NK-92 treated with Interleukin-12 subunit alpha and Interleukin-12 subunit beta, amount 100 ng/mL, for 24 hours (cell line): ENCODE measurements at places on chromosomes 2 and 18.

GRCh38 chr2:235910067-235910466 lies 258.1 kb downstream of the GBX2 start:
- DNase-seq: no peak

DNA sequence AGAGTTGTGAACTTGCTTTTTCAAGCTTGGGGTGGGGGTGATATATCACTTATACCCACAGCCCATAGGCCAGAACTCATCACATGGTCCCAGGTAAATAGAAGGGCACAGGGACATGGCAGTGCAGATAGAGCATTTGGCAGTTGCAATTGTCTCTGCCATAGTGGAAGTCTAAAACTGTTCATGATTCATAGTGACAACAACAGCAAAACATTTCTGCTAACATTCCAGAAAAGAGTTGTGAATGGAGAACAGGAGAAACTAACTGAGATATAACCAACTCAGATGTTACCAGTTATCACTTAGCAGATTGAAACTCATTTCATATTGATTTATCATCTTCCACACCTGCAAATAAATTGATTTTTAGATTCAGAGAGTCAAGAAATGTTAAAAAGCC lies 278.6 kb upstream of the KYNU start:
- DNase-seq: no peak

- DNase-seq: no peak
Measured at GRCh38 chr2:190121971-190122370, 59.4 kb upstream of the MSTN start.

- no peak for DNase-seq
Measured at GRCh38 chr2:127680706-127681287, 5.5 kb upstream of the LIMS2 start.

- DNase-seq: no peak
Measured at GRCh38 chr2:74860521-74860920, 26.6 kb downstream of the HK2 start.

DNA sequence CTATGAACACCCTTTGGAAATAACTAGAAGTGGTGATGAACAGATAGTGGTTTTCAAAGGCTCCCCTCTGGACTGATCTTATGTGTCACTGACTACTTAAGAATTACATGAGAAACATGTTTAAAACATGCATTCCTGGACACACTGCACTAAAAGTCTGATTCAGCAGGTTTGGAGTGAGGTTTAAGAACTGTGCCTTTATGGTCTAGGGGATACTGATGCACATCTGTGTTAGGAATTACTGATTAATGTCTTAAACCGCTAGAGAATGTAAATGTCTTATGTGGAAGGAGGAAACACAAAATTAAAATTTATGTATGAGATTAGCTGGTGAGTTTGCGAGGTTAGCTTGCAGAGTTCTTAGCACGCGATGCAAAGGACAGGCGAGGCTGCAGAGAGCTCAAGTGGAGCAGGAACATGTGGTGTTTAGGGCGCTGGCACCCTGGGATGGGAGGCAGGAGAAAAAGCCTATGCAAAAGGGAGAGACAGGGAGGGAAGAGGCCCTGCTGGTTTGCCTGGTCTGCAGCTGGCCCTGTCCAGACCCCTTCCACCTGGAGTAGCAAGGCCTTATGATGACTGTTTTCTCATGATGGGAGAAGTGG lies 11.7 kb downstream of the SH3YL1 start:
- DNase-seq: no peak

DNA sequence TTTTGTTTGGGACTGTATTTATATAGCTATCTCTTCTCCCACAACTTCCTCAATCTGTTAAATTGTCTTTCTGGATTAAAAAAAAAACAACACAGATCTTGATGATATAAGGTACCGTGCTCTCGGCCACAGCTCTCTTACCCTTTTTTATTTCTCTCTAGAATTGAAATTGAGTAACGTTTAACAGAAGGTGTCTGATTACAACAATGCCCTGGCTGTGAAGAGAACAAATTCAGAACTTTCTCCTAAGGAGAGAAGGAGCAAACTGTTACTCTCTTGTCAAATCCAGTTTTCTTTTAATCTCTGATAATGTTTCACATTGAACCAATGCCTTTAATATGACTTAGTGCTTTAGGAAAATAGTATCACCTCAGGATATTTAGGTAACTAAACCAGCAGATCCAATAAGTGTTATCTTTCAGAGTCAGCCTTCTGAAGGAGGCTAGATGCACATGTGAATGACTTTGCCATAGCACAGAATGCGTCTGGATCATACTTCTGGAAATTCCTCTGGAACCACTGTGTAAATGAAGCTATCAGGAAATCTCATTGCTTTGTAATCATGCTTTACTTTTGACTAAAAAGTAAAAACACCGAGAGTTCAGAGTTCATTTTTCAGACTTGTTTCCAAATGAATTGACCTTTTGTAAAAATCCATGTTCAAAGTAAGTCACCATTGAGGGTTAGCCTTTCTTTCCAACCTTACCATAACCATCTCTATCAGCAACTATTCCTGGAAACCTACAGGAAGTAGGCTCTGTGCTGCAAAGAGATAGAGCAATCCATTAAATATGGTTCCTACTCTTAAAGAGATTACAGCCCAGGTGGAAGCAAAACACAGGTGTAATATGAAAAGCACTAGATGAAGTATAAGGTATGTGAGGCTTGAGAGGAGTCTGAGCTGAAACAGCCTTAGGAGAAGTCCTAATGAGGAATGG lies 147.0 kb upstream of the OSR1 start:
- DNase-seq: no peak

GRCh38 chr18:76948345-76948744 lies 126.0 kb downstream of the ZNF236 start:
- DNase-seq: no peak

DNA sequence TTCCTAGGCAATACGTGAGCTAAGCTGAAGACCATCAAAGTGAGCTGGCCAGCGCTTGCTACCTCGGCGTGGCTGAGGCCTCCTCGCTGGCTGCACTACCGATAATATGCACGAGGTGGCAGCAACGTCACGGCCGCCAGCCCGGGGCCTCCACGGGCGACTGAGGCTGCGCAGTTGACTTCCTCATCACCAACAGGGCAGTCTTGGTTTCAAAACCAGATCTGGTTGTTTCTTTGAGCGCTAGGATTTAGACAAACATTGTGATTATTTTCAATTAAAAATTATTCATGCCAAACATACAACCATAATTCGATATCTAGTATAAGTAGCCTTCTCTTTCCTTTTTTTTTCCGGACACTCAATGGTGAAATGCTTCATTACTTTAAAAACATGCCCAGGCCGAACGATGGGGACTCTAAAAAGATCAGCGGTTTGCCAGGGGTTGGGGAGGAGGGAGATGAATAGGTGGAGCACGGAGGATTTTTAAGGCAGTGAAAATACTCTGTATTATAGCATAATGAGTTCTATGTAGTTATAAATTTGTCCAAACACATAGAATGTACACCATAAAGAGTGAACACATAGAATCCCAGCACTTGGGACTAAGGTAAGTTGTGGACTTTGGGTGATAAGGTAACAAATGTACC lies 52.0 kb downstream of the CYBRD1 start:
- peak; percentile 55 for DNase-seq

DNA sequence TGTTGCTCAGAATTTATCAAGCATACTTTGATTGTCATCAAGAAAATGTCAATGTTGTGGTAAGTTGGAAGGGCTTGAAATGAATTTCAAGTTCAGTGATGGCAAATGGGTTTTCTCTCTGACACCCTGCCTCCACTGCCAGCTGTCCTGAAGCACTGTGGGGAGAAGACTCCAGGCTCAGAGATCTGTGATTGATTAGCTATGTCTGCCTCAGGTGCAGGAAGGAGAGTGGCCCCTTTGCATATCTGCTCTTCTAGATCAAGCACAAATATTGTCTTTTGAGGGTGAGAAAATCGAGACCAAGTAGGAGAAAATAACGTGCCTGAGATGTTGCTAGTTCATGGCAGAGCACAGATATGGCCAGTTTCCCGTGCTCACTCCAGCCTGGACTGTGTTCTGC lies 178.8 kb upstream of the GLI2 start:
- no peak for DNase-seq

DNA sequence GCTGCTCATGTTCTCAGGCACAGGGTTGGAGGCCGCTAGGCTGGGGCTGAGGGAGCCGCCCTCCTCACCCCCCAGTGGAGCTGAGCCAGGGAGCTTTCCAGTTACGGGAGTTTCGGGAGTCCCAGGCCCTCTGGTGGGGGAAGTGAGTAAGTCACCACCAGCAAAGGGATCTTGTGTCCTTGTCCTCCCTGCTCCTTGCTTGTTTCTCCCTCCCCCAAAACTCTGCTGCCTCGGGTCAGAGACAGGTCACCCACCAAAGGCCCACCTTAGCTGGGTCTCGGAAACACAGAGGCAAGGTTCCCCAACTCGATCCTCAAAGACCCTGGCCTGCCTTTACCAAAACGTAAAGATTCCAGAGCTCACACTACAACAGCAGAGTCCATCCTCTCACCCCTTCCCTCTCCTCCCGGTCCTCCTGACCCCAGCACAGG lies 60.5 kb upstream of the POMC start:
- DNase-seq: no peak

DNA sequence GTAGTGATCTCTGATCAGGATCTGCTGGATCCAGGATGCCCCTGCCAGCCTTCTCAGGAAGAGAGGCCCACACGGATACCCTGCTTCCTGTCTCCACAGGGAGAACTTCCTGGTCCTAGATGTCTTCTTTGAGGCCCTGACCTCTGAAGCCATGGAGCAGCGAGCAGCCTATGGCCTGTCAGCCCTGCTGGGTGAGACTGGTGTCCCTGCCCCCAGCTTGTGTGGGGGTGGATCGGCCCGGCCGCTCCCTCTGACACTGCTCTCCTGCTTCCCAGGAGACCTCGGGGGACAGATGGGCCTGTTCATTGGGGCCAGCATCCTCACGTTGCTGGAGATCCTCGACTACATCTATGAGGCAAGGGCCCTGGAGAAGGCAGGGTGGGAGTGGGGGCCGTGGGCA lies 6.6 kb downstream of the CHPF start:
- DNase-seq: no peak

DNA sequence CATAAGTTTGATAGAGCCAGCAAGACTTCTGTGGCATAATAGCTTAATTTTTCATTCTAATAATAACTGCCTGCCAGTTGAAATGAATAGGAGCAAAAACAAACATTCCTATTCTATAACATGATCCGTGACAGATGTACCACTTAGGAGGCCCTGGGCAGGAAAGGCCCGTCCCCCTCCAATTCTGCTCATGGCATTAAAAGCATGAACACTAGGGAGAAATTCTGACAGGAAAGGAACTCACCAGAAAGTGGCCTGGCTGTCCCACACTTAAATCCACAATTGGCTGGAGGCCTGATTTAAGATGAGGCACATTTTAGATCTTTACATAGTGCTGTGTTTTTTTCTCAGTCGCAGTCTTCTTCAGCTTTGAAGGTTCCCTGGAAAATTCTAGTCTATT lies 261.9 kb upstream of the ETAA1 start:
- DNase-seq: no peak

DNA sequence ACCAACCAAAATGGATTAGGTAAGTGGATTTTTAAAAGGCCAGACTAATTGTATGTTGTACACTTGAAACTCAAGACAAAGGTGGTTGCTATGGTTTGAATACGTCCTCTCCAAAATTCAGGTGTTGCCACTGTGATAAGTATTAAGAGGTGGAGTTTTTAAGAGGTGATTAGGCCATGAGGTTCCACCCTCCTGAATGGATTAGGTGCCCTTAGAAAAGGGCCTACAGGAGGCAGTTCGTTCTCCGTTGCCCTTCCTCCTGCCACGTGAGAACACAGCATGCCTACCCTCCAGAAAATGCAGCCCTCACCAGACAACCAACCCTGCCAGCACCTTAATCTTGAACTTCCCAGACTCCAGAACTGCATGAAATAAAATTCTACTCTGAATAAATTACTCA lies 51.2 kb downstream of the CHMP3 start:
- DNase-seq: no peak

DNA sequence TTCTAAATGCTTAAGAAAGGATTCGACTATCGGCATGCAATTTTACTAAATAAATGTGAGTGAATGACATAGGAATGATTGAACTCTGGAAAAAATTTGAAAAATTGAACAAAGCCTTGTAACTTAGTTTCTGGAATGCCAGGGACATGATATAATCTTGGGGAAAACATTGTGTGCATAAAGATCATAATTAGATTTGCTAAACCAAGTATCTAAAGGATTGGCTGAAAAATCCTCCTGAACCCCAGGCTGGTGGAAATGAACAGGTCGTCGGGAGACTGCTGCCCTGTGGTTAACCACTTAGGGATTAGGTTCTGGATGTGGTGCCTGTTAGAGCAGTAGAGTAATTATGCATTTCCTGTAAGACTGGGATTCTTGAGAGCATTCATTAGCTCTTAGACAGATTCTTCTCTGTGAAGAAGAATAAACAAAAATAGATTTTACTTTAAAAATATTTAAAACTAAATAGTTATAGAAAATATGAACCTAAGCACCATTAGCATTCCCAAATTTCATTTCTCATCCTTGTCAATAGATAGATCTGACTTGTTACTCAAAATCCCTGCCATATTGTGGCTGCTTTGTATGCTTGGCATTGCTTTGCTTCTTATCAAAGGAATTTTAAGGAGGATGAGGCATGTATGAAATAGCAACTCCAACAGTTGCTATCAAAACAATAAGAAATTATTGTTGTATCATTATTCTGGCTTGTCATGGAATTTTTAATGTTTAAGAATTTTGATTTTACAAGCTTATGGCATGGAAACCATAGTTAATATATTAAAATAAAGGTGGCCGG lies 55.9 kb downstream of the LYPD6B start:
- DNase-seq: no peak

DNA sequence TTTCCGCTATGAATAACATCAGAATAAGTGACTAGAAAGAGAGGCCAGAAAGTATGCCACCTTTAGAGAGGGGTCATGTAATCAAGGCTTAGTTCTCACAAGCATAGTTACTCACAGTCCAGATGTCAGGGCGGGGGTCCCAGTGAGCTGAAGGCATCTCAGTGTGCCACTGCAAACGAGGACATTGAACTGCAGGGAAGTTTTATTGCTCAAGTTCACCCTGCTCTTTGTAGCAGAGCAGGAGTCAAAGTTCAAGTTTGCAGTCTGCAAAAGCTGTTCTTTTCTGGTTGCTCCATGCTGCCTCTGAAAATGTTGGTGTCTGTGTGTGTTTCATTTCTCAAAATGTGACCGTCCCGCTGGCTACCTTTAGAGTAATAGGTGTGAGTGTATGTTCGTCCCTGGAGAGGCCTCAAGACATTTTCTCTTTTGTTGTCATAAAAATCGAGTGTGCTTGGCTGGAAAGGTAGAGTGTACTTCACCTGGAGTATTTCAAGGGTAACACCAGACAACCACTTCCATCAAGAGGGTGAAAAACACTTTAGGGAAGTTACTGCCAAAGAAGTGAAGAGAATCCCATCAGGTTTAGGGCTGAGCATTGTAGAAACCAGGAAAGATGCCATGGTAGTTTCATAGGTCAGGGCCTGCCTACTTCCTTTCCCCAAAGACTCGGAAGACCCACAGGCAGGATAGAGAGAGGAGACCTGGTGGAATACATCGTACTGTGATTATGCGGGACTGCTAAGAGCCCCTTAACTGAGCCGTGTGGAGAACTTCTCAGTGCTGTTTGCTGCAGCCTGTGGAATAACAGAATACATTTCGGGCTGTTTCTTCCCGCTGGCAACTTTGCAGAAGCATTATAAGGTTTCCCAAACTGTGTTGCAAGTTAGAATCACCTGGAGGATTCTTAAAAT lies 89.9 kb downstream of the LYPD6 start:
- no peak for DNase-seq
